ENCODE measurements at places on chromosomes 2 and 18. TPM values are rescaled to one million over a fixed set of nuclear protein-coding genes. Genes with fewer than 3 reads are reported as not detected.

Gene IL36G
- not detected for total RNA-seq

Gene ATP5MC3
- 81.6 TPM for total RNA-seq

Gene KCNK3
- total RNA-seq: not detected

Gene CYS1
- total RNA-seq: not detected

Gene OTOS
- not detected for total RNA-seq

Gene GKN1
- total RNA-seq: not detected

Gene CDCA7
- total RNA-seq: 1.8 TPM

DNA sequence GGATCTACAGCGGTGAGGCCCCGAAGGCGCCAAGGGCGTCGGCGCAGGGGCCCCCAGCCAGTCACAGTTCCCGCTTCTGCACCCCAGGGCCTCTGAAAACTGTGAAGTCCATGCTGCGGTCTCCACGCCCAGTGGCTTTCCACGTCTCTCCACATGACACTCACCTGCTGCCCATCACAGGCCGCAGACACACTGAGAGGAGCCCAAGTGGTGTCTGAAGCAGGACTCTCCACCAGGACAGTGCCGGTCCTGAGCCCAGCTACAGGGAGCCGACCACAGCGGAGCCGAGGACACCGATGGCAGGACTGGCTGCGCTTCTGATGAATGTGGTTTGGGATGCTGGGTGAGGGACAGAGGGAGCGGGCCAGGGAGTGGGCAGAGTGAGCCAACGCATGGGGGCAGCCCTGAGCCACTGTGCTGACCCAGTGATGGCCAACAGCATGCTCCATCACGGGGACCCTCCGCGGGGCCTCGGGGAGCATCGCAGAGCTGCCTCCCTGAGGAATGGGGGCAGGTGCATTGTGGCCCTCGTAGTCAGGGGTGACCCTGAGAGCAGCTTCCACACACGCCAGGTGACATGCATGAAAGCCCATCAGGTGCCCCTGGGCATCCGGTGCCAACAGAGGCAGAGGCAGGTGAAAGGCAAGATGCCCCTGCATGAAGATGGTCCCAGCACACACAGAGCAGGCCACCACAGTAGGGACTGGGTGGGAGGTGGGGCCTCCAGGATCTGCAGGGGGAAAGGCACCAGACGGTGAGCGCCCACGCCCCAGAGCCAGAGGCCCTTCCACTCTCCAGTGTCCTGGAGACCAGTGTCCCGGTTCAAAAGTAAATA is 116.6 kb downstream of the HDAC4 start:
- DNase-seq: no peak

GRCh38 chr2:227765788-227766372 is 20.2 kb downstream of the SCYGR8 start:
- DNase-seq: no peak

- no peak for DNase-seq
Measured at GRCh38 chr2:200658278-200658864, 72.6 kb downstream of the AOX1 start.

DNA sequence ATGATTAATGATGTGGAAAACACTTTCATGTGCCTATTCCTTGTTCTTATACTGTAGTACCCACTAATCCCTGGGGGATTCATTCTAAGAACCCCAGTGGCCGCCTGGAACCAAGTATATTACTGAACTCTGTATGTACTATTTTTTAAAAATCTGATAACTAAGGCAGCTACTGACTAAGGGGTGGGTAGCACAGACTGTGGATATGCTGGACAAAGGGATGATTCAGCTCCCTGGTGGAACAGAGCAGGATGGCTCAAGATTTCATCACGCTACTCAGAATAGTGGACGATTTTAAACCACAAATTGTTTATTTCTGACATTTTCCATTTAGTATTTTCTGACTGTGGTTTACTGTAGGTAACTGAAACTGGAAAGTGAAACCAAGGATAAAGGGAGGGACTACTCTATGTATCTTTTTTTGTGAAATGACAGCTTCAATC is 41.8 kb upstream of the CDC42EP3 start:
- peak; percentile 13 for DNase-seq

DNA sequence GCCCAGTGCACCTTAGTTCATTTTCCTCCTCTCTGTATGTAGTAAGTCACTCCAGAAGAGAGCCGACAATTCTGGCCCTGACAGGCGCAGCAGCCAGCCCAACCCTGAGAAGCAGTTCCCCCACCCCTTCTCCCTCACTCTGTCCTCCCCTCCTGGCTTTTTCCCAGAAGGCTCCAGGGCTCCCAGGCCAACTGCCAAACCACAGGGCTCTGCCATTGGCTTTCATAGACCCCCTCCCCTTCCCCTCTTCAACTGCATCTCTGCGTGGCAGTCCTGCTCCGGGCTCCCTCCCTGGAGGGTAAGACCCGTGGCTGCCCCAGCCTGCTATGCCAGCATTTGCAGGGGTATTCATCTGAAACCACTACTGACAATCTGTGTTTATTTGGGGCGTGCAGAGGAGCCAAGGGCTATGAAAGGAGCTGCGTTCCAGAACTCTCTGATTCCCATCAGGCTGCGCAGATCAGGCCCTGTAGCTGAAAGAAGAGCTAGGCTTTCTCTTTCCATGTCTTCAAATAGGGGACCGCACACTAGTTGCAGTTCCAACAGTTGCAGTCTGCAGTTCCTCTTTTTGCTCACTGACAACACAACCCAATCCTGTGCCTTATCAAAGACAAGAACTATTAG is 388.6 kb upstream of the TNP1 start:
- no peak for DNase-seq

DNA sequence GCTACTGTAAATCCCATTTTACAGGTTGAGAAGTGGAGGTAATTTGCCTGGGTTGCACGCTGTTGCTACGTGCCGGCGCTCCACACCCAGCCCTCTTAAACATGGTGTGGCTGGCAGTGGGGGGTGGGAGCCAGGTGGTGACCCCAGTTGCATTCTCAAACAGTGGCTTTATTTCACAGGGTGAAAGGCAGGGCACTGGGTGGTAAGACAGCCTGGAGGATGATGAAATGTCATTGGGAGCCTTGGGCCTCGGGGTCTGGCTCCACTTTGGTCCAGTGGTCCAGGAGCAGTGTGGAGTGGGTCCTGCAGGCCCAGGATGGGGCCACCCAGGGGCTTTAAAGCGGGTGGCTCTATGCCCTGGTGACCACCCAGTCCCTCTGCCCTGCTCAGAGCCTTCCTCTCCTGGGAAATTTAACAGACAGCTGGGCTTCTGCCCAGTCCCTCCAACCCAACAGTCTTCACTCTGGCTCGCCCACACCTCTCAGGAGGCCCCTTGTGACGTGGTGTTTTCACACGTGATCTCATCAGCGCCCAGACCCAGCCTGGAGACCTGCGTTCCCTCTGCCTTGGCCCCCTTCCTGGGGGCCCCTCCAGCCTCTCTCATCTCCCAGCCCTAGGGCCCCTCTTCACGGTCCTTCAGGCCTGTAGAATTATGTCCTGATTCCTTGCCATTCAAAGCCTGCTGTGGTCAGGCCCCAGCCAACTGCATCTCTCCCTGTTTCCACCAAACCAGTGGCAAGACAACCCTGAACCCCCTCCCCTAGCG is 92.5 kb downstream of the INHBB start:
- no peak for DNase-seq

DNA sequence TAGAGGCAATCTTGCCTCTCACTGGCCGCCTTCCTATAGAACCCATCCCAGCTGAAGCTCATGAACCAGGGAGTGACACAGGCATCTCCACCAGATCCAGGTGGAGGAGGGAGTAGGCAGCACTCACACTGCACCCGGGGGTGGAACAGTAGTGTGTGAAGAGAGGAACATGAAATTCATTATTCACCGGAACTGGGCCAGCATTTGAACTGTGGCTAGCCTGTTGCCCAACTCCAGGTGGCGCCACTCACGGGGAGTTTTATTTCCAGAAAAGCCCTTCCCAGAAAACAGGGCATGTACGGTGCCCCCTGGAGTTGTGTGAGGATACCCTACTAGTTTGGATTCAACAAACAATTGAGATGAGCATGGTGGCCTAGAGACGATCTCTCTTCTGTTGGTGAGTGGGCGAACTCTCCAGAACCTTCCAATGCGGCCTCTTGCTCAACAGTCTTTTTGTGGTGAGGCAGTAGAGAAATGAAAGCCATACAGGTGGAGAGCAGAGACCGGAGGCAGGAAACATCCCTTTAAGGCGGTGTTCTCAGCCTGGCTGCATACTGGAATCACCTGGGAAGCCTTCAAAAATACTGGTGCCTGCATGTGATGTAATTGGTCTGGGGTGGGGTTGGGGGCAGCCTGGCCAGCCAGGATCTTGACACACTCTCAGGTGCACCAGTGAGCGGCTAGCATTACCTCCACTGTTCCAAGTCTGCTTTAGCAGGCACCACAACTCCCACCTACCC is 73.5 kb upstream of the NEDD4L start:
- no peak for DNase-seq

GRCh38 chr18:8657050-8657820 is 48.0 kb downstream of the RAB12 start:
- DNase-seq: no peak

DNA sequence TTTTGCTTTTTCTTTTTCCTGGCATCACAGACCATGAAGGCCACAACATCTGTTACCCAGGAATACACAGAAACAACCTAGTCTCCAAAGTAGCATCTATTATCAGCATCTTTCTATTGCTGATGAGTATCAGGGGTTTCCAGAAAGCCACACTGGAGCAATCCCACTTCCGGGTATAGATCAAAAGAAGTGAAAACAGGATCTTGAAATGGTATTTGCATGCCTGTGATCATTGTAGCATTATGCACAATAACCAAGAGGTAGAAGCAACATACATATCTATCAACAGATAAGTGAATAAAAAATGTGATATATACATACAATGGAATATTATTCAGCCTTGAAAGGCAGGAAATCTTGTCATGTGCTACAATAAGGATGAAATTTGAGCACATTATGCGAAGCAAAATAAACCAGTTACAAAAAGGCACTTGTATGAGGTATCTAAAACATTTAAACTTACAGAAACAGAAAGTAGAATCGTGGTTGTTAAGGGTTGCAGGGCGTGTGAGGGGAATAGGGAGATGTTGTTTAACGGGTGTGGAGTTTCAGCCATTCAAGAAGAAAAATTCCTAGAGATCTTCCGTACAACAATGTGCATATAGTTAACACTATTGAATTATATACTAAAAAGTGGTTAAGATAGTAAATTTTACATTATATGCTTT is 115.1 kb downstream of the KCNE4 start:
- no peak for DNase-seq

- no peak for DNase-seq
Measured at GRCh38 chr18:48817021-48817461, 133.7 kb downstream of the SMAD7 start.

DNA sequence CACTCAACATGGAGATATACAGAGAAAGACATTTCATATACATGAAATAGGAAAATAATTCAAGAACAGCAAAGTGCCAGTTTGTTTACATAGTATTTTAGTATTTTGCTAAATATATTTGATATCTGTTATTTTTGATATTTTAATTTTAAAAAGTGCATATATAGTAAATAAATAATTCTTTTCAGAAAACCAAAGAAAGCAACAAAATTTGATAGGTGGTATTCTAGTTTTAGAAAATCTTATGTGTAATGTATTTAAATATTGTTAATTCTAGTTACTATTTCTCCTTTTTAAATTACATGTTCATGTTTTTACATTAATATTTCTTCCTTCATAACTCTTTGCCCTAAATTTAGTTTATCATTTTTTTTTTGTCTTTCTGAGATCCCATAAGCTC is 34.5 kb upstream of the FAM171B start:
- DNase-seq: no peak

DNA sequence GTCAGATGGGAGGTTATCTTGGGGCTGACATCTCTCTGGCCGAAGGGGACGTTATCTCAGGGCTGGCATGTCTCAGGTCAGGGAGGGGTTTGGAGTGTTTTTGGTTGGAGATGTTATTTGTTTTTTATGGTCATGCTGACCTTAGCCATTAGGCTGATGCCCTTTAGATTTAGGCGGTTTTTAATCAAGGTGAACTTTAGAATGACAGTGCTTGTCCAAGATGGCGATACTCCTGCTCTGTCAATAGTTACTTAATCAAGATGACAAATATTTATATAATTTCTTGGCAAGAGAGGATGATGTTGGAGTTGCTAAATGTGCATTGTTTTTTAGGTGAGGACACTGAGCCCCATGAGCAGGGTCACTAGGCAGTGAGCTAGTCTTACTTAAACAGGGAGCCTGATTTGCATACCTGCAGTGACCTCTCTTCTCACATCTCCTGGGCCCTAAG is 34.5 kb downstream of the MERTK start:
- no peak for DNase-seq

- DNase-seq: no peak
Measured at GRCh38 chr18:48818329-48819254, 132.2 kb downstream of the SMAD7 start.

DNA sequence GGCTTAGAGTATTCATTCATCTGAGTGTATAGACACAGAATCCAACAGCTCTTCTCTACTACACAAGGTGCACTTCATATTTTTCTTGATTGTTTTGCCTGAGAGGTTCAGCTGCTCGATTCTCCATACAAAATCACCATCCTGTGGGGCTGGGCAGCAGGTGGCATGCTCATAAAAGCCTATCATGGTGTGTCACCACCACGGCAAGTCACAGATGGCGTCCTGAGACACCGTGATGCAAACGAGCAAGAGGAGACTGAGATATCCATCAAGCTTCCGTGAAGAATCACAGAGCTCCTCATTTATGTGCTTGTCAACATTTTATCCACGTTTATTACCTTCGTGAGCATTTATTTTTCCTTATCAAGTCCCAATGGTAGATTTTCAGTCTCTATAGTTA is 22.4 kb upstream of the NRP2 start:
- DNase-seq: no peak

GRCh38 chr18:32424696-32425095 is 46.0 kb downstream of the GAREM1 start:
- DNase-seq: no peak

DNA sequence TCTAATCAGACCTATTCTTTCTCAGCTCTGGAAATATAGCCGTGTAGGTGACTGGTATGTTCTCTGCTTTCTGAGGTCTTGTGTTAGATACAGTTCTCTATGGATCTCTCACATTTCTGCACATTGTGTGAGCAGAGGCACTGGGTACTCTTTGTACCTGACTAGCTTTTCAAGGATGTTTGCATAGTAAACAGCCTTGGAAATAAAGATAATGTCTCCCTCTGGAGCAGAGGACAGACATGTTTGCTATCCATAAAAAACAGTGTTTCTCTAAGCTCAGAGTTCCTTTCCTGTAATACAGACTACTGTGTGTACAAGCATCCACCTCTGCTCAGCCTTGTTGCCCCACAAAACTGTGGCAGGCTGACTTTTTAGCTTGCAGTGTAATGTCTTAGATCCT is 279.2 kb downstream of the CTNNA2 start:
- no peak for DNase-seq

DNA sequence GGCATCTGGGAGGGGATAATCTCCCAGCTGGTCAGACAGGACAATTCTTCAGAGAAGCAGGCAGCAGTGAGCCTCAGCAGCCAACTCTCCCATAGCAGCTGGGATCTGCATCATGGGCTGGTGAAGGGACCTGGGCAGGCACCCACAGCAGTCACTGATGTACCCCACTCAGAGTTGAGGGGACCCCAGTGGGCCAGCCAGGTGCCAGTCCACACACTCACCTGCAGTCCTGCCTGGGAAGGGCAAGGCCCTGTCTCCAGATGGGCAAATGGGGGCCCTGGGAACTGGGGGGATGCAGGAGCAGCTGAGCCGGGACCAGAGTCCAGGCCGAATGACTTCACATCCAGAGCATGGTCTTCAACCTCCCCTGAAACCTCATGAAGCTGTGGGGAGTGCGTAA is 170.4 kb downstream of the ZFP36L2 start:
- no peak for DNase-seq

All from CD4-positive, alpha-beta T cell (primary cell).